Vagina (tissue), 2 donors: ENCODE measurements at places on chromosomes 2 and 18.
A peak's percentile ranks its signal among the peaks of the same experiment; 100 is the strongest.

DNA sequence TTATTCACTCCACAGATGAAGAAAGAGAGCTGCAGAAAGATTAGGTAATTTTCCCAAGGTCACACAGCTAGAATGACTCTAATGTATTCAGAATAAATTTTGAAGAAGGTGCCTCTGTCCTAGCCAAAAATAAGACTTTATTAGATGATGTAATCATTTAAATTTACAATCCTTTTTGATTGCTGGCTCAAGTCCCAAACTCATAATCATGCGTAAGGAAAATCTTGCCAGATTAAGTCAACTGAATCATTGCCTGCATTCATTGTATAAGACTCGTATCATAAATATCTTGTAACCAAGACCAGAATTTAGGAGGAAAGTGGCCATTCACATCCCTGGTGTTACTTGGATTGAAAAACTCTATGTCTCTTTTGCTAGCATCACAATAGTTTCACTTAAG lies 53.1 kb upstream of the STK39 start:
- no peak for DNase-seq

- no peak for DNase-seq
Measured at GRCh38 chr18:63817441-63818051, 42.3 kb downstream of the SERPINB7 start.

GRCh38 chr18:39835303-39836030 lies 2119.6 kb upstream of the PIK3C3 start:
- no peak for DNase-seq

DNA sequence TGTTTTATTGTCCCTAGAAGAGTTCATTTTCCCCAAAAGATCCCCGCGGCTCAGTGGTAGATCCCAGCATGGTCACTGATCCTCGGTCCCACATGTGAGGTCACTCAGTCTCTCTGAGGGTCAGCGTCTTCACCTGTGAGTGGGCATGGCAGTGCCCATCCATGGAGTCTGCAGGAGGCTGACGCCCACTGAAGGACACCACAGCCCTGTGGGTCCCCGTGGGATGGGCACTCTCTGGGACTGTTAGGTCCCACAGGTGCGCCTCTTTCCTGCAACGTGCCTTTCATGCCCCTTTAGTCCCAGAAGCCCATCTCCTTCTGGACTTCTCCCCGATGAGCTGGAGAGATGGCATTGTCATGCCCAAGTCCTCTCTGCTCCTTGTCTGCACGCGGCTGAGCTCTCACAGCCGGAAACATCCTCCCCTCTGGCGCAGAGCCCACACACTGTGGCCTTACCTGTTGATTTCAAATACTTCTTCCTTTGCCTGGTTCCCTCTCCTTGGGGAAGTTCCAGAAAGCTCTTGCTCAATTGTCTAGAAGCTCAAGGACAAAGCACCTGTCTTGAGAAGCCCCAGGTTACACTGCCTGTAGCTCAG lies 75.9 kb downstream of the PTGR3 start:
- peak; percentile 77 for DNase-seq

DNA sequence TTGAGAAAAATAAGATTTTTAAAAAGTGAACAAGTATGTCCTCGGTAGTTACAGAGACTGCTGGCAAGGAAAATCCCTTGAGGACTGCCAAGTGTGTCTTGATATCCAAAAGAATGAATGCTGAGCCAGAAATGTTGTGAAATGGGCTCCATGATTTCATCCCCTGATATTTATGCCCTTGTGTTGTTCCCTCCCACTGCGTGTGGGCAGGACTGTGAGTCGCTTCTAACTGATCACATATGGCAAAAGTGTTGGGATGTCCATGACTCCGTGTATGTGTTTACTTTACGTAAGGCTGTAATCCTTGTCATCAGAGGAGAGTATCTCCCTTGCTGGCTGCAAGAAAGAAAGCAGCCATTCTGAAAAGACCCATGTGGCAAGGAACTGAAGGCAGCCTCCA lies 285.1 kb downstream of the SS18 start:
- peak; percentile 87 for DNase-seq

- no peak for DNase-seq
Measured at GRCh38 chr18:47251289-47252120, at the start of gene SKOR2. Gene SKOR2 (minus strand): TSS chr18:47251660. CDS start chr18:47249183, 2,477 bp downstream.

DNA sequence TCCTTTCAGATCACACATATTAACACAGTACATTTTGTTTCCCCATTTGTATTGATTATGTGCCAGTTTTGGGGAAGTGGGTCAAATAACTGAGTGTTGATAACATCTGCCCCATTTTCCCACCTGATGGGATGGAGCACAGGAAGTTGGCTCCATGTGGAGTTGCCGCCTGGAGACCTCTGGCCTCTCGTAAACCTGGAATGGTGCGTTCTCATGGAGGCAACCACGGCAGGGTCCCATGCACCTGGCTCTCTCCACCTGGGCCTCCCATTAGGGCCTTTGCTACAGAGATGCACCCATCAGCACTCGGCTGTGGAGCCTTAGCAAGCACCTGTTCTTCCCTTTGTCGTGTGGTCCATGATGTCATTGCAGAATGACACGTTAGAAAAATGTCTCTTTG lies 130.6 kb downstream of the MBP start:
- DNase-seq = no peak

GRCh38 chr2:219419012-219419324 lies 791 bp downstream of the DES start:
- DNase-seq = no peak

DNA sequence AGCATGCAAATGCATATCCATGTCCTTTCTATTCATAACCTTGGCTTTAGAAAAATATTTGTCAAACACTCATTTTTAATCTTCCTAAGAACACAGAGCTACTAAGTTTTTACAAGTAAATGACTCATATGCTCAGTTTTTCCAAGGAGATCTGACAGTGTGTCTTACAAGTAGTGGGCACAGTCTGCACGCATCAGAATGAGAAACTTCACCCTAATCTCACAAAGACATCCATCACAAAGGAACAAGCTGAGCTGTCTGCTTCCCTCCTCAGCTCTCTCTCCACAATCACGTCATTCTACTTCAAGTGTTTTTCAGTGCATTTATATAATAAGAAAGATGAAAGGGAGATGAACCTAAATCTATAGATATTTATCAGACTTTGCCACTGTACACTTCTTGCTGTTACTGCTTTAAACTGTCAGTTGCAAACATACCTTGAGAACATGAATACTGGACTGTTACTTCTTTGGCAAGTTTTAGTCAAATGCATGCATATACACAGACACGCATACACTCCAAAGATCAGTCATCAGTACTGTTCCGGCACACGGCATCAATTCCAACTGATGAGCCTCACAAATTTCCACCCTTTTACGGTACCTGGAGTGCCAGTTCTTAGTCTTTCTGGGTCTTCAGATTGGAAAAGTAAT lies 75.7 kb downstream of the RBMS1 start:
- no peak for DNase-seq

GRCh38 chr18:2923464-2923863 lies 76.7 kb downstream of the EMILIN2 start:
- no peak for DNase-seq

GRCh38 chr2:69225933-69226332 lies 161.1 kb downstream of the GFPT1 start:
- DNase-seq = no peak

DNA sequence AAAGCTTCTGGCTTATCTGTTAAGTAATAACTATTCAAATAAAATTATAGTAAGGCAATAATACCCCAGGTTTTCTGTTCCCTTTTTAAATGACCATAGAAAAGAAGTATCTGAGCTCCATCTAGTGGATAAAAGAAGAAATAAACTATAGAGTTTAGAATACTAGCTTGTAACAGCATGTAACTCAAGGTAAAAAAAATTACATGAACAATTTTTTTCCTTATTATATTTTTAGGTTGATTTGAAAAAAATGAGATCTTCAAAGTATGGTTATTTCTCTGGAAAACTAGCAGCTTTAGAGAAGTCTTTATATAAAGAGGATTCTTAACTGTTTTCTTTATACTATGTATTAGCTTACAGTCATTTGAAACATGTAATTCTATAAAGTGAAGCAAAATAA lies 58.1 kb downstream of the NCKAP1 start:
- DNase-seq = no peak

DNA sequence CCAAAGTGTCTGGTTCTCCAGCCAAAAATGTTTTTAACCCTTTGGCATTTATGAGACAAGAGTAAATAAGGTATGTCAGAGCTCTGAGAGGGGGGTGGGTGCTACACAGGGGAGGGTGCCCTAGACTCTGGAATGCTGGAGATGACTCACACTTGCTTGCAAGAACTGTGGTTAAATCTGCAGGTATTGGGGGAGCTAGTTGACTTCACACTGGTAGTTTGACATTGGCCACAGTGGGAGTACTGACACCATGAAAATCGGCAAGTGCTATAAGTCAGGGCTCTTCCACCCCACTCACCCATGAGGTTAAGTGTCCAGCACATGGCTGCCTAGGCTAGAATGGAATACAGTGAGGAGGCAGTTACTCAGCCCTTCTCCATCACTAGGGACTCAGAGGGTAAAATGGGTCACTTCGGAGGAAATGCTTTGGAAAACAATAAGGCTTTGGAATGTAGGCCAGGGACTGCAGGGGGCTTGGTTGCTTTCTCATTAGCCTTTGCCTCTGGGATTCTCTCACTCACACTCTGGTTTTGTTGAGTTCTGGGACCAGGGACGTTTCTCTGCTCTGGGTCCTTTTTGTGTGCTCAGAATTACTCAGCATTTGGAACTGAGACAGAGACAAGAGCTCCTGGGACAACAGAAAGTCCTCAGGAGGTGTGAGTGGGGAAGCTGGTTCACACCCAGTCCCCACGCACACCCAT lies 91.6 kb downstream of the ACKR3 start:
- peak; percentile 84 for DNase-seq

DNA sequence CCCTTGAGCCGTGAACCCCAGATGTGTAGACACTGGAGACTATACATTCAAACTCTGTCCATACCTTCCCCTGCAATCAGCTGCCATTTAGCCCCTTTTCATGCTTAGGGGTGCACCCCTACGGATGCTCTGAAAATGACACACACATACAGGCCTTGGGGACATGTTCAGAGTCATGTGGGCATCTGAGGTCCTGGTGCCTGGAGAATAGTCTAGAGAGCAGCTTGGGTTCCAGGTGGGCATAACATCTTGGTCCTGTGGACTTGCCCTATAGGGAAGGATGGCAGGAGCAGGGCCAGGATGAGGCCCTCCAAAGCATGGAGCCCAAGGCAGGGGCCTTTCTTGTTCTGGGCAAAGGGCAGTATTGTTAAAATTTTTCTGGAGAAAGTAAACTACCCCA lies 9.9 kb upstream of the FHOD3 start:
- DNase-seq = no peak

GRCh38 chr2:180356676-180357075 lies 349.6 kb upstream of the CWC22 start:
- DNase-seq = no peak
